ENCODE measurements at places on chromosomes 2 and 18.

DNA sequence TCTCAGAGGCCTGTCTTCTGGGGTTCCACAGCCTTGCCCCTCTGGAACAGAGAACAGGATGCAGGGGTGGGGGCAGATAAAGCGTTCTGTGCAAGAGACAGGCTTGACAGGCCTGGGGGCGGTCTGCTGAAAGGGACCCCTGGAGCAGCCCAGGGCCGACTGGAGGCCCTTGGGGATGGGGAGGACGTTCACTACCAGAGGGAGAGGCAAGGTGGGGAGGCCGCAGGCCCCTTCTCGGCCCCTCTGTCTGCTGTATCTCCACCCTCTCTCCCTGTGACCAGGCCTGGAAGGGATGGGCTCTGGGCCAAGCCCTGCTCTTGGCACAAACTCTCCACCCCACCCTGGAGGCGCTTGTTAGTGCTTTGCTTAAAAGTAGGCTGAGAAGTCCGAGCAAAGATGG, 27.3 kb upstream of the INHBB start:
- DNase-seq, result no peak

DNA sequence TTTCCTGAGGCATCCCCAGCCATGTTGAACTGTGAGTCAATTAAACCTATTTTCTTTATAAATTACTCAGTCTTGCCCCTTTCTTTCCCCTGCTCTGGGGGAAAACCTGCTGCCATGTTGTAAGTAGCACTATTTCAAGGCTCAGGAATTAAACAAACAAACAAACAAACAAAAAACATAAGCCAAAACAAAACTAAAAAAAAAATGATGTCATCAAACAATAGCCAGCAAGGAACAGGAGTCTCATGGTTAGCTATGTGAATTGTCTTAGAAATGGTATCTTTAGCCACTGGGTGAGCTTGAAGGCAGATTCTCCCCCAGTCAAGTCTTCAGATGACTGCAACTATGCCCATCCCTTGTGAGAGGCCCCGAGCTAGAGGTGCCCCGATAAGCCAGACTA, 823.4 kb upstream of the ZEB2 start:
- no peak for DNase-seq

GRCh38 chr18:25795213-25795612, 295.2 kb downstream of the SS18 start:
- DNase-seq, result no peak

DNA sequence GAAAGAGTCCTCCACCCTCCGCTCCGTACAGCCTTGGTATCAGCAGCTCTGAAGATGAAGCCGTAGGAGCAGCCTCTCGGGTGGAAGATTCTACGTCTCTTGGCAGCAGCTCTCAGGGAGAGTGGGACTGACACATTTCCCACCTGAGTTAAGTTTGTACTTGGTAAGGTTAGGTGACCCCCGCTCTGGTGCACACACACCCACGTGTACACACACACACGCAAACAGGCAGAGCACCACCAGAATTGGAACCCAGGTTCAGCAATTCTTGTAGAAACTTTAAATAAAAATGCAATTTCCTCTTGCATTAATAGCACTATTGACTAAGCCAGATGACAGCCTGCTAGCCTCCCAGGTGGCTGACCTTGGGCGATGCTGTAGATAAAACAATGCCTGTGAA, 111.5 kb downstream of the MBP start:
- DNase-seq, result no peak

- DNase-seq, result no peak
These were observed 28.9 kb downstream of the KCNK3 start for GRCh38 chr2:26721115-26722032.

DNA sequence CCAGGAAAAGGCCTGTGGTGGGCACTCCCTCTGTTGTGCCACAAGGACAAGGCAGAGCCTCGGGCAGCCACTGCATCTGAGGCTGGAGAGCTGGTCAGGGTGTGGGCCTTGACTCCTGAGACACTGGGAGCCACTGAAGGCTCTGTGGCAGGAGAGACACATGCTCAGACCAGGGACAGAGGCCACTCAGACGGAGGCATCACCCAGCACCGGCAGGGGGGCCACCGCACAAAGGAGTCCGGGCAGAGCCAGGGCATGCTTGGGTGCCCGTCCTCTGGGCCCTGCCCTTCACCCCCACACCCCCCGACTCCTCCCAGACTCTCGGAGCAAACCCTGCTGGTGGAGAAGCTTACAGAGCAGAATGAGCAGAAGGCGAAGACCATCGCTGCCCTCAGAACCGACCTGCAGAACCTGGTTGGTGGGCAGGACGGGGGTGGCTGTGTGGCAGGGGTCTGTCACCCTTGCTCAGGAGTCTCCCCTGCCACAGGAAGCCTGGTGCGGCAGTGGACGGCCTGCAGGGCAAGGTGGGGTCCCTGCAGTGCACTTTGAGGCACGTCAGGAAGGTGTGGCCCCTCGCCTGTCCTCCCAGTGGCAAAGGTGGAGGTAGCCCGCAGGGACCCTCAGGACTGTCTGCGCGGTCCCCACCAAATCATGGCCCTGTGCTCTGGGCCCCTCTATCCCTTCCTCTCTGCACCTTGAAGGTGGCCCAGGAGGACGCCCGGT, 26.0 kb downstream of the CROCC2 start:
- no peak for DNase-seq

GRCh38 chr2:84290537-84290936, 168.5 kb downstream of the SUCLG1 start:
- DNase-seq, result no peak

GRCh38 chr2:30422444-30423040, 24.5 kb upstream of the LCLAT1 start:
- peak; percentile 72 for DNase-seq

- DNase-seq, result no peak
These were observed 187.7 kb downstream of the HDAC4 start for GRCh38 chr2:239212929-239213642.

- no peak for DNase-seq
These were observed 108.3 kb downstream of the SMAD7 start for GRCh38 chr18:48842259-48843061.

- no peak for DNase-seq
These were observed 1.2 kb downstream of the RAPH1 start for GRCh38 chr2:203533676-203534591.

GRCh38 chr2:69811018-69811417, 18.4 kb upstream of the GMCL1 start:
- DNase-seq, result no peak

DNA sequence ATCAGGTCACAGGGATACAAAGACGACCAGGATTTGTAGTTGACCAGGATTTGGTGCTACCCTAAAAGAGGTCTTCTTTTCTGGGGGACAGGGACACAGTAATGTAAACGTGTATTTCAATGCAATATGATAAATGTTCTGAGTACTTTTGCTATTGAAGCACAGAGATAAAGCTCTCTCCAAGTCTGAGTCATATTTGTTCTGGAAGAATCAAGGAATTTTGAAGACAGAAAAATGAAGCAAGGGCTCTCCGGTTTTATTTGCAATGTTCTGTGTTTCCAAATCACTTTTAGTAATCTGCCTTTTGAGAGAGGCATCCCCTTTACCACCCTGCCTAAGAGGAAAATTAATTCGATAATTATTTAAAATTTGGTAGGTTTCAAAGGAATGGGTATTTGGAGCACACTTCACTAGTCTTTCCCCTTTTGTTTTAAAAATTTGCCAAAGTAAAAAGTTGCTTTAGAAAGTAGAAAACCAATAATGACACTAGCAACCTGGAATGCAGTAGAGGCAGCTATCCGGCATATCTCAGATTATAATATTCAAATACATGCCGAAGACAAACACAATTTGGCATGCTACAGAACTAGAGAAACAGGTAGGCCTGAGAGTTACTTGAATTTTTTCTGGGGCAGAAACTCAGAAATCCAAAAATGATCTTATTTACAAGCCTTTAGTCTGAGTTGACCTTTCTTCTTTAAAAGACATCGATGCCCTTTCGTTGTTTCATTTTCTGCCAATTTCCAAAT, 82.7 kb downstream of the MREG start:
- DNase-seq, result no peak

DNA sequence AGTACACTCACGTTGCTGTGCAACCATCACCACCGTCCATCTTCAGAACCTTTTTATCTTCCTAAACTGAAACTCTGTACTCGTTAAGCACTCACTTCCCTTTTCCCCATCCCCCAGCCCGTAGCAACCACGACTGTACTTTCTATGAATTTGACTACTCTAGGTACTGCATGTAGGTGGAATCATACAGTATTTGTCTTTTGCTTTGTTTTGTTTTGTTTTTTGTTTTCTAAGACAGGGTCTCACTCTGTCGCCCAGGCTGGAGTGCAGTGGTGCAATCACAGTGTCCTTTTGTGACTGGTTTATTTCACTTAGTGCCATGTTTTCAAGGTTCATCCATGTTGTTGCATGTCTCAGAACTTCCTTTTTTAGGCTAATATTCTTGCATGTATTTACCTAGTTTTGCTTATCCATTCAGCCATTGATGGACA, 7.0 kb upstream of the TYMS start:
- DNase-seq, result no peak

GRCh38 chr2:7084601-7085000, 167.4 kb downstream of the RNF144A start:
- DNase-seq, result no peak

GRCh38 chr2:151672277-151672676, 62.0 kb downstream of the NEB start:
- DNase-seq, result no peak

- DNase-seq, result no peak
These were observed 24.4 kb upstream of the ERMN start for GRCh38 chr2:157349949-157350515.

- DNase-seq, result no peak
These were observed 20.5 kb downstream of the USP40 start for GRCh38 chr2:233546101-233546500.

- no peak for DNase-seq
These were observed 342.9 kb downstream of the LRATD1 start for GRCh38 chr2:14975381-14975780.

DNA sequence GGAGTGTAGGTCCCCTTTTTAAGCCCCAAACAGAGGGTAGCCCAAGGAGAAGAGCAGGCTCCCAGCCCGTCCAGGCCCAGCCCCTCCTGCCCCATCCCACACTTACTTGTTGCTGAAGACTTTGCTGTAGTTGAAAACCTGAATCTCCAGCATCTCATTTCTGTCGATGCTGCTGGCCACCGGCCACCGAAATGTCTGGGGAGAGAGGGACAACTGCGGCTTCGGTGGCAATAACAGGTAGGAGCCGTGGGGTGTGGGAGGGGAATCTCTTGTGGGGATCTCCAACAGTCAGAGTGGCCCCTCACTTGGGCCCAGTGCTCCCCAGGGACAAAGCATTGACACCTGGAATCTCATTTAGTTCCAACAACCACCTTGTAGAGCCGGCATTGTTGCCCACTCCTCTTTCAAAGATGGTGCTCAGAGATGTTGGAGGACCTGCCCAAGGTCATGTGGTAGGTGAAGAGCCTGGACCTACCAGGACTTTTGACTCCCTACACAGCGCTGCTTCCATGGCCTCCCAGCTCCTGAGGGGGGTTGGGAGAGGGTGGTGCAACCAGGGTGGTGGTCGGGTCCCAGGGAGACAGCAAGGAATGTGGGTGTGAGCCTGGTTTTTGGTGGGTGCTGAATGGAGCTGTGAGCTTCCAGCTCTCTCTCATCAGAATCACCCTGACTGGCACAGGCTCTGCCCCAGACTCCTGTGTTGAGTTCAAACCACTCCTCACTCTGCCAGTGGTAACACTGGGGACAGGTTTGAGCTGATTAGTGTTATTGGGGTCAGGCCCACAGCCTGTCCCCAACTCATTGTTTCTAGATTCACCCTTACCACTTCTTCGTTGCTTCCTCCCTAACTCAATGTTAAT, 50.0 kb upstream of the OTOF start:
- no peak for DNase-seq

DNA sequence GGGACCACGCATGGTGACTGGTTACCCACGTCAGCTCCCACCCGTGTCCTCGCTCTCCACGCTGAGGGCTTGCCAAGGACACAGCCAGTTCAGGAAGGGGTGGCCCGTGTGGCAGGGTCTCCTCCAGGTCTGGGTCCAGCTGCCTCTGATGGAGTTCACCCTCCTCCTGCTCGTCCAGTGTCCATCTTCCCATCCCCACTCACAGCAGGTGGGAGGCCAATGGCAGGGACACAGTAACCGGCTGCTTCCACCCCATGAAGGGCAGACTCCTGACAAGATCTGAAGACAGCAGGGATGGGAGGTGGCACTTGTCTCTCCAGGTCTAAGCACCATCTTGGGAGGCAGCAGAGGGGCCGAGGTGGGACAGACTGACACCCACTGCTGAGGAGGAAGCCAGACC, 106.4 kb downstream of the NDUFA10 start:
- DNase-seq, result no peak

DNA sequence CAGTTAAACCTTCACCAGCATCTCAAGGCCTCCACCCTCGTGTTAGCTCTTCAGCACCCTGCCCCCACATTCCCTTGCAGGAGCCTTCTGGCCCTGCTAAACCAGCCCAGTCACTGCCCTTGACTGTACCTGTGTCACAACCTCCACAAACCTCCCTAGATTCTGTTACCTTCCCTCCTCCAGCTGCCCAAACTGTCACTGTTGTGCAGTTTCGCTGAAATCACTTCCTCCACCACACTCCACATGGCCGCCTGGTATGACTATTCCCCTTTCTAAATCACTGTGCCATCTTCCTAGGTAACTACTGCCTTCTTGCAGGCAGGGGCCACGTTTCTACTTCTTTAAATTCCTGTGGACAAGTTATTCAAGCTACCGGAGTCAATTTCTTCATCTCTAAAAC, 160.2 kb downstream of the GALNT14 start:
- DNase-seq, result no peak

- no peak for DNase-seq
These were observed 163.2 kb downstream of the WDPCP start for GRCh38 chr2:63425079-63425416.

DNA sequence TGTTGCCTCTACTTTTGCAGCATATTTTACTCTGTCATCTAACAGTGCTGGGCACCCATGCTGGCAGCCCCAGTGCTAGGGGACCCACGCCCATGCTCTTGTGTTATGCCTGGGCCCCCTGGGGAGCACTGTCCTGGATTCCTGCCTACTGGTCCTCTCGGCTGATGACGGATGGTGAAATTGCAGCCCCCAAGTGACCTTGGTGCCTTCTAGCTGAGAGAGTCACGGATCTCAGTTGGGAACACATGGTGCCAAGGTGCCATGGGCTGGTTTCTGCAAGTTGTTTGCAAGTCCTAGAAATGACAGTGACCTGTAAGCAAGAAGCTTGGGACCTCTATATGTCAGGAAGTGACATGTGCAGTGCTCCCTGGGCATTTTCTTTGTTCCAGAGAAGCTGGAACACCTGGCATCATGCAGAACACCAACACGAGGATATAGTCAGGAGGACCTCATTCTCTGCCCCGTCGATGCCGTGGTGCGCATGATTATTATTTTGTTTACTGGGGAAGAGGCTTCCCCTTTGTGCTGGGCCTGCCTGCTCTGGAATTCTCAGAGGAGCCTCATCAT, 187.6 kb downstream of the LDLRAD4 start:
- DNase-seq, result no peak
